Stimulated activated CD4-positive, alpha-beta T cell treated with anti-CD3 and anti-CD28 coated beads, Interleukin-1b, Interleukin-23, amount 100 ng/mL, for 4 hours (primary cell): ENCODE measurements at places on chromosomes 5 and 9.

DNA sequence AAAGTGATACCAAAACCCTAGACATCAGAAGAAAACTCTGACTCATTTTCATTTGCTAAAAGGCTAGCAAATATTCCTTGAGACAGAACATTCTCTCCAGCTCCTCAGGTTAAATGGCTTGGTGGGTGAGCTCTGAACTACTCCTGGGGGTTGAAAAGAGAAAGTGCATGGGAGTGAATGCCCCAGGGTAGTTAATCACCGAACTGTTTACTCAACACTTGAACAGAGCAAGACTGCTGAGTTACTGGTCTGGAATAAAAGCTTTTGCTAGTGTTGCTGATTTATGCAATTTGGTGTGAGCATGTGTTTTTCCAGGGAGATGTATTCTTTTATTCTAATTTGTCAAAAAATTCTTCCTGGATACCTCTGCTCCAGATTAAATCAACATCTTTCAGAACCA, 88.3 kb upstream of the PRDM9 start:
- no peak for DNase-seq

GRCh38 chr5:2381861-2382260, 369.6 kb downstream of the IRX2 start:
- DNase-seq = no peak

- DNase-seq = no peak
Observed at GRCh38 chr9:38649731-38650363, 29.5 kb upstream of the ANKRD18A start.

GRCh38 chr9:112119225-112120029, 55.7 kb downstream of the SUSD1 start:
- no peak for DNase-seq

- no peak for DNase-seq
Observed at GRCh38 chr9:8614926-8615440, 815.4 kb upstream of the DMAC1 start.

DNA sequence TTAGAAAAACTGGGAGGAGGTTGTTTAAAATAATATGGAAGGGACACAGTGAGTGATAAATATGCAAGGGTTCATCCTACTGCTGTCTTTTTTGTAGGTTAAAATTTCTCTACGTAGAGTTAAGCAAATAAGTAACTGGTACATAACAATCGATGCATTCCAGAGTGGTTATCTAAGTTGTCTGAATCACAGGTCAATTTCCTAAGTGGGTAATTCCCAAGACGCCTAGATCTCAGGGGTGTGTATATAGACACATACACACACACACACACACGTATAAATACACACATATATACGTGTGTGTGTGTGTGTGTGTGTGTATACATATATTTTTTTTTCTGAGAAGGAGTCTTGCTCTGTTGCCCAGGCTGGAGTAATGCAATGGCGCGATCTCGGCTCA, 22.3 kb downstream of the CAAP1 start:
- DNase-seq = no peak

- DNase-seq = no peak
Observed at GRCh38 chr5:44875661-44876605, 67.2 kb downstream of the MRPS30 start.

GRCh38 chr5:122163121-122164069, 34.0 kb downstream of the ZNF474 start:
- DNase-seq = no peak

DNA sequence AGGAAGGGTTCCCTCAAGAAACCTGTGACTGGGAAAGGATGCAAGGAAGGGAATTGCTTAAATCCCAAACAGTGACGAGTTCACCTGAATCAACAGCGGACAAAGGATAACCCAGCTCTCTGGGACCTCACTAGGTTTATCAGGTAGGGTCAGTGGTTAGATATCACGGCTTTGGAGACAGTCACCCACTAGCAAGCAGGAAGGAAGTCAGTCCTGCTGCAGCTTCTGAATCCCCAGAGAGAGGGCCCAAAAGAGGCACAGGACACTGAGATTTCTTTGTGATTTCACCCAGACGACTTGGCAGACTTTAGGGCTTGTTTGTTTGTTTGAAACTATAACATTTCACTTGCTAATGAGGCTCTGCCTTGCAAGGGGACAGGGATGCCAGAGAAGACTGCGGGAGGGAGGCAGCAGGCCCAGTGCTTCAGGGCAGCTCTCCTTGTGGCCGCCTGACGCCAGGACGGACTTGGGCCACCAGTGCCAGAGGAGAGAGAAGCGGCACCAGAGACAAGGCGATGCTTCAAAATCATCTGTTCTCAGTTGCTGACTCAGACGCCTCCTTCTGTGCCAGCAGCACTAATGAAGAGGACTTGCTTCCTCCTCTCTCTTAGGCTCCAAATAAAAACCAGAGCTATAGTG, 275.6 kb upstream of the SLC30A5 start:
- DNase-seq = no peak

DNA sequence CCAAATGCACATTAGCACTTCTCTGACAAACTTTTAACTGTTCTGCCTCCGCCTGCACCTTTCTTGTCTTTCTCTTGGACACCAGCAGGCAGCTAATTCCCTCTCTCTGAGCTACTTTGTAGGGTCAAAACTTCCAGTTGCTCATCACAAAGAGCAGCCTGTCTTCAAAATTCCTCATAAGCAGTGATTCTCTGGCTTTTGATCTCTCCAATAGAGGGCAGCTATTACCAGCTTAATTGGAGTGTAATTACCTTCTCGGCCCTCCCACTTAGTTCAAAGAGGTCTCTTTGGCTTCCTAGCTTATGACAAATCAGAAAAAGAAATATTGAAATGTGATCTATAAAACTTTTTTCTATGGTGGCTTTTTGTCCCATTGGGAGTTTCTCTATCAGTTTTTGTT, 43.6 kb upstream of the RAD23B start:
- no peak for DNase-seq

GRCh38 chr9:94780516-94780950, 54.0 kb downstream of the AOPEP start:
- no peak for DNase-seq

- DNase-seq = no peak
Observed at GRCh38 chr5:133494923-133495246, 117.5 kb downstream of the FSTL4 start.

DNA sequence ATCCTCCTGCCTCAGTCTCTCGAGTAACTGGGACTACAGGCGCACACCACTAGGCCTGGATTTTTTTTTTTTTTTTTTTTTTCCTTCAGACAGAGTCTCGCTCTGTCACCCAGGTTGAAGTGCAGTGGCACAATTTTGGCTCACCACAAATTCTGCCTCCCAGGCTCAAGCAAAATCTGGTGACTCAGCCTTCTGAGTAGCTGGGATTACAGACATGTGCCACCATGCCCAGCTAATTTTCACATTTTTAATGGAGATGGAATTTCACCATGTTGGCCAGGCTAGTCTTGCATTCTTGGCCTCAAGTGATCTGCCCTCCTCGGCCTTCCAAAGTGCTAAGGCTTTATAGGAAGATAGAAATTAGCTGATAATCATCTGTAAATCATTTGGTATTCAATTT, 43.9 kb downstream of the NSA2 start:
- DNase-seq = no peak

DNA sequence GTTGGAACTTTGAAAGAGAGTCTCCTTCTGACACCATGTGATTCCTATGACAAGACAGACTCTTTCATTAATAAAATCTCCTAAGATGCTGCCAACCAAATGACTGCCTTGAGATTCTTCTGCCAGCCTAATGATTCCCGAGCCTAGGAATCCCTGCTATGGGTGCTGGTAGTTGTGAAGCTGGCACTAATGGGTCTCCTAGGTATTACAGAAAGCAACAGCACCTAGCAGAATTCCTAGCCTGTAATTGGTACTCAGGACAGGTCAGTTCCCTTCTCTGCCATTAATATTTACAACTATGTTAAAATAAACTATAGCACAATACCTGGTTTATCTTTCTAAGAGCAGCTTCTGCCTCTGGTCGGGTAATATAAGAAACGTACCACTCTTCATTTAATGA, 19.3 kb downstream of the C5orf58 start:
- no peak for DNase-seq

GRCh38 chr5:131109540-131110255, 55.4 kb downstream of the HINT1 start:
- DNase-seq = peak; percentile 4

DNA sequence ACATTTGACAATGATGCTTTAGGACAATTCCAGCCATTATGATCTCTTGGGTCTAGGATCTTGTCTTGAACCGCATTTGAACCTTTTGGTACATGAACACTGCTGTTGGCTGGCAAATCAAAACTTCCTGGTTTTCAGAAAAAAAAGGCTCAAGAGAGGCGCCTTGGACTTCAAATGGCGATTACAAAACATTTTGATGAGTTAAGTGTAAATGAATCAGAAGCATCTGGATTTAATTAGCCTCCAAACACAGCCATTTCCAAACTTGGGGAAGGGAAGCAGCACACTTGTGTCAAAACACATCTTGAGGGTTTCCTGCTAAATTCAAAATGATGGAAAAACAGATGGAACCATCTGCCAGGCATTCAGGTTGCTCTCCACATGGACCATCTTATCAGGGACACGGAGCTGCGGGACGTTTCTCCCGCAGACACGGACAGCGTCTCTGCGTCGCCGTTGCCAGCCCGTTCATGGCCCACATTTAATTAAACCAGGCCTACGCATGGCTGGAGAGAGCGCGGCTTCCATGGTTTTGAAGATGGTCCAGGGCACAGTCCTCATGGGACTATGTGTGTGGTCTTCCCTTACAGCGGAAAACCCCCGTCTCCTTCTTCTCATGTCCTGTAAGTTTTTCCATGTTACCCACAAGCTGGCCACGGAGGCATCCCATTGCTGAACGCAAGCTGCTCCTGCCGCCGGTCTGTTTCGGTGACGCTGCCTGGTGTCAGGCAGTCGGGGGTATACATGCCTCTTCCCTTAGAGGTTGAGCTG, 55.8 kb upstream of the PTCH1 start:
- no peak for DNase-seq

- no peak for DNase-seq
Observed at GRCh38 chr5:115458003-115458409, 86.6 kb downstream of the FEM1C start.

DNA sequence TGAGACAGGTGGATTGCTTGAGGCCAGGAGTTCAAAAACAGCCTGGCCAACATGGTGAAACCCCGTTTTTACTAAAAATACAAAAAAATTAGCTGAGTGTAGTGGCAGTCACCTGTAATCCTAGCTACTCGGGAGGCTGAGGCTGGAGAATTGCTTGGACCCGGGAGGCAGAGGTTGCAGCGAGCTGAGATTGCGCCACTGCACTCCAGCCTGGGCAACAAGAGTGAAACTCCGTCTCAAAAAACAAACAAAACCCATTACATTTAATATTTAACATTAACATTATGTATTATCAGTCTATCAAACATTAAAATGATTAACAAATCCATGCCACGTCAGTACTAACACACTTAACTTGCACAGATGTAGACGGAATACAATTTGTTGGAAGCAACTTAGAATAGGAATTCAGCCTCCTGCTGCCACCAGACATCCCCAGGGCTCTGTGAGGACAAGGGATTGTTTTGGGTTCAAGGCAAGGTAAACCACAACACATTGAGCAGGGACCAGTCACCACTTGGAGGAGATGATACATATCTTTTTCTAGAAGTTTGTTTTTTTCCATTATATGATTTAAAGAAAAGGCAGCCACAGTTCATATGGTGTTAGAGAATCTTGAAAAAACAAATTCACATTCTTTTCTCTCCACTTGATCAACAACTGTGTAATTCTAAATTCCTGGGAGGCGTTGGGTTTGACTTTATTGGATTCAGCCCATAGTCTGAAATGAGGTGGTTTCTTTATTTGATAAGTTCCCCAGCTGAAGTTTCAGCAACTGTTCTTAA, 104.1 kb upstream of the BASP1 start:
- no peak for DNase-seq

DNA sequence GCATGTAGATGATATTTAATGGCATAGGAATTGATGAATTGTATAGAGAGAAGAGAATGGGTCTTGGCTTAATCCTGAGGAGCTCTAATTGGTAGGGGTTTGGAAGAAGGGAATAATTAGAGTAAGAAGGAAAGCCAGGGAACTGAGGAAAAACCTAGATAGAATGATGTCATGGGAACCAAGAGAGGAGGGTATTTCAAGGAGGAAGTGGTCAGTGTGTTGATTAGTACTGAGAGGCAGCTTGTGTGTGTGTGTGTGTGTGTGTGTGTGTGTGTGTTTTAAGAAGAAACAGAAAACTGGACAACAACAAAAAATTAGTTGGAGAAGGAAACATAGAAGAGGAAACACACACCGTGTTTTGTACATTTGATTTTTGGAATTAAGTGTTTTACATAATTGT, 42.8 kb downstream of the MAST4 start:
- DNase-seq = no peak

DNA sequence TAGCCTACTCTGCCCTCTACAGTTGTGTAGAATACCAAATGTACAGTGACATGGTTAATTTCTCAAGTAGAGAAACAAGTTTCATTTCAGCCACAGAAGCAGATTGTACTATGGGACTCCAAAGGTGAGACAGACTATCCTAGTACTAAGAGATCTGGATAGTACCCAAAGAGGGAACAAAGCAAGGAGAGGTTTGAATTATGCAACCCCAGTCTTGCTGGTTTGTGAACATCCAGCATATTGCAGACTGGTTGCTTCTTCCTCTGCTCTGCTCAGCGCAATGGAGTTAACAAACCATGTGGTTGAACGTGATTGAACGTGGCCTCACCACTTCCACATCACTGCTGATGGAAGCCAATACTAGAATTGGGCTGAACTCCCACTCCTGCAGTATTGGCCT, 43.3 kb upstream of the ALDOB start:
- DNase-seq = no peak

- no peak for DNase-seq
Observed at GRCh38 chr9:1747417-1747967, 267.7 kb upstream of the SMARCA2 start.

- DNase-seq = no peak
Observed at GRCh38 chr5:150410524-150411244, 2.0 kb downstream of the CD74 start.

- no peak for DNase-seq
Observed at GRCh38 chr9:4805191-4805918, 12.6 kb downstream of the RCL1 start.

- no peak for DNase-seq
Observed at GRCh38 chr5:159737263-159737662, 179.0 kb upstream of the ADRA1B start.

DNA sequence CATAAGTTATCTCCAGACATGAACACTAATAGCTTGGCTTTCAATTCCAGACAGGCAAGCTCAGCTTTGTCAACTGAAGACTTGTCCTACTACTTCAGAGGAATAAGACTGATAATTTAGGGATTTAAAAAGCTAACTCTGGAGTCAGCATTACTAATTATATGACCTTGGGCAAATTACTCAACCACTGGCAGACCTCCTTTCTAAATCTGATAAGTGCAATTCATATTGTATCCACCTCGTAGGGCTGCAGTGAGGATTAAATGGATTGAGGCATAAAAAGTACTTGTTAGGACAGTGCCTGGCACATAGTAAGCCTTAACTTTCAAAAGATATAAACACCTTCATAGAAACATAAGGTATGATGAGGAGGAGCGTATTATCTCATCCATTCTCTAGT, 104.4 kb downstream of the KLHL3 start:
- DNase-seq = no peak

- DNase-seq = no peak
Observed at GRCh38 chr9:97059626-97060025, 20.7 kb upstream of the CTSV start.

- DNase-seq = no peak
Observed at GRCh38 chr5:110478895-110479294, 247.6 kb downstream of the TMEM232 start.
